ENCODE measurements at places on chromosomes 1 and 21. TPM values are rescaled to one million over a fixed set of nuclear protein-coding genes. Genes with fewer than 3 reads are reported as not detected.

DNA sequence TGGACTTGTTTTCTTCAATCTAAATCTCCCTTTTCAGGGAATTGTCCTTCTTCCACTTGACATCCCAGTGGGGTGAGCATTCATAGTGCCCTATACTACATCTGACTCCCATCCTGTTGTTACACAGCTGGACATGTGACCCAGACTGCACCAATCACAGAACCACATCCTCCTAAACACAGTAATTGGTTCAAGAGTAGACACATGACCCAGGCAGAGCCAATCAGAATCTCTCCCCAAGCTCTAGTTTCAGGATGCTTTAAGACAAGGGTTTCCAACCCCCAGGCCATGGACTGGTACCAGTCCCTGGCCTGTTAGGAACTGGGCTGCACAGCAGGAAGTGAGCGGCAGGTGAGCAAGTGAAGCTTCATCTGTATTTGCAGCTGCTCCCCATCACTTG lies 5.6 kb upstream of the DDOST start:
- no peak for DNase-seq

The KCNN3 gene
- total RNA-seq: 2.4 TPM

- DNase-seq: no peak
Observed at GRCh38 chr1:115748401-115749150, 19.9 kb downstream of the CASQ2 start.

- DNase-seq: no peak
Observed at GRCh38 chr1:229557200-229557850, 1.2 kb downstream of the ABCB10 start.

The ERICH3 gene
- 16.7 TPM for total RNA-seq
